Fibroblast of skin of right biceps (primary cell): ENCODE measurements at places on chromosomes 12 and 14.

GRCh38 chr12:32419520-32419960 lies 20.2 kb downstream of the FGD4 start:
- no peak for DNase-seq

DNA sequence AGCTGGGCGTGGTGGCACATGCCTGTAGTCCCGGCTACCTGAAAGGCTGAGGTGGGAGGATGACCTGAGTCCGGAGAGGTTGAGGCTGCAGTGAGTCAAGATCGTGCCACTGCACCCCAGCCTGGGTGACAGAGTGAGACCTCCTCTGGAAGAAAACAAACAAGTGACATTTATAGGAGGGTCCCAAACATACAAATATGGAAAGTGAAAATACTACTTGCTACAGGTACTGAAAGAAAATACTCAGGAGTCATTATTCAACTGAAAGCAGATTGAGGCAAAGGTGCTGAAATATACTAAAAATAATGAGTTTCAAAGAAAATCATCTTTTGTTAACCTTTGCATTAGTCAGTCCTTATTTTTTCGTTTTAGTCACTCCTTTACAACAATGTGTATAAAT lies 53.5 kb downstream of the ETV6 start:
- no peak for DNase-seq

- no peak for DNase-seq
These were observed 2.6 kb upstream of the RCOR1 start for GRCh38 chr14:102589761-102590290.

DNA sequence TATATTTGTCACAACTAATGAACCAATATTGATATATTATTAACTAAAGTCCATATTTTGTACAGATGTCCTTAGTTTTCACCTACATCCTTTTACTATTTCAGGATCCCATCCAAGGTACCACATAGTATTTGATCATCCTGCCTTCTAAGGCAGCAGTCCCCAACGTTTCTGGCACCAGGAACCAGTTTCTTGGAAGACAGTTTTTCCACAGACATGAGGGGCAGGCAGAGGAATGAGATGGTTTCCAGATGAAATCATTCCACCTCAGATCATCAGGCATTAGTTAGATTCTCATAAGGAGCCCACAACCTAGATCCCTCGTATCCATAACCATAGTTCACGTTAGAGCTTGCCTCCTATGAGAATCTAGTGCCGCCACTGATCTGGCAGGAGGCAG lies 82.8 kb upstream of the BCL2L14 start:
- DNase-seq: peak; percentile 22

GRCh38 chr12:121637231-121637914 lies 11.0 kb downstream of the ORAI1 start:
- DNase-seq: no peak

GRCh38 chr12:94074980-94075629 lies 73.3 kb upstream of the PLXNC1 start:
- peak; percentile 91 for DNase-seq

DNA sequence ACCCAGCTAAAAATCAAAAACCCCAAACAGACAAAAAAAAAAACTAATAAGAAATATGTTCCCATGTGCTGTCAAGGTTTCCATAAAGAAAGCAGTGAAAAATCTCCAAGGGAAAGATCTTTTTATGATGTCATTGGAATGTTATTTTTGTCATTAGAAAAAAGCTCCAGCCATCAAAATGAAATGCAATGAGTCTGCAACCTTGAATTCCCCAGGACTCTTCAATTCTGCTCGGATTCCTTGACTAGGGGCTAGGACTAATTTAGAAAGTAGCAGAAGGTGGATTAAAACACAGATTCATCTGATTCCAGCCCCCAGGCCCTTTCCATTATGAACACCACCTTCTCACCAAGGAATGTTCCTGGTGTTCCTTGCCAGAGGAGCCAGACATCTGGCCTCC lies 6.0 kb upstream of the PCNX1 start:
- DNase-seq: peak; percentile 84

DNA sequence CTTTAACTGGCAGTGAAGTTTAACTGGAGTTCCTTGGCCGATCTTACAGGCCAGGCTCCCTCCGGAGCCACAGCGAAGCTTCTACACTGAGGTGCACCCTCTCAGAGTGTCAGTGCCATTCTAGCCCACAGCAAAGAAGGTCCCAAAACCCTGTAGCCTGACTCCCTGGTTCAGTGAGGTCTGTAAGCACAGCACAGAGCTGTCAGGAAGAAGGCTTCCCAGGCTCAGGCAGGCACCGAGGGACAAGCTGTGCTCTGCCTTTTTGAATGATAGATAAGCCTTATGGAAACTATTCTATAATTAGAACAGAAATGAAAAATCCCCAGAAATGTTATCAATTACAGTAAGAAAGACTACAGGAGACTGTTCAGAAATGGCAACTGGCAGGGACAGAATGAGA lies 40.2 kb downstream of the MOK start:
- DNase-seq: no peak

GRCh38 chr12:70157099-70157498 lies 86.1 kb upstream of the CNOT2 start:
- no peak for DNase-seq
